ENCODE measurements at places on chromosomes 3 and 15. TPM values are rescaled to one million over a fixed set of nuclear protein-coding genes. Genes with fewer than 3 reads are reported as not detected.

Gene COL6A5
- total RNA-seq = not detected

Gene POLG
- 74.1 TPM for total RNA-seq

Gene LARP6
- not detected for total RNA-seq

Gene GLDN
- not detected for total RNA-seq

Gene NME9
- 0.58 TPM for total RNA-seq

Gene TMEM212
- total RNA-seq = not detected

Gene EHHADH
- total RNA-seq = 5.3 TPM

Gene GAP43
- total RNA-seq = not detected

Gene ADAMTSL3
- not detected for total RNA-seq

Gene ALPK3
- 0.46 TPM for total RNA-seq

Gene SCAMP5
- 0.31 TPM for total RNA-seq

Gene LRRC31
- total RNA-seq = not detected

Gene WDR82
- total RNA-seq = 113 TPM

Gene TRPC1
- 5.6 TPM for total RNA-seq

Gene ERC2
- total RNA-seq = 0.19 TPM

Gene BCL6
- total RNA-seq = 118 TPM

Gene SMAD6
- 0.31 TPM for total RNA-seq

Gene CACNA2D2
- 3.3 TPM for total RNA-seq

Gene EDEM1
- 225 TPM for total RNA-seq

Gene MEIS2
- 0.19 TPM for total RNA-seq

Gene KLHL40
- not detected for total RNA-seq

Gene PRR20G
- not detected for total RNA-seq

Gene FBN1
- total RNA-seq = 0.50 TPM

Gene ACKR2
- 1.2 TPM for total RNA-seq

Gene HIGD1A
- total RNA-seq = 63.8 TPM

Gene GOLGA6A
- 0.53 TPM for total RNA-seq

Gene PLXNB1
- total RNA-seq = 3.2 TPM

Gene DLEC1
- total RNA-seq = 0.81 TPM

Gene ANKRD63
- not detected for total RNA-seq

Gene DNAJB11
- 29.7 TPM for total RNA-seq

Gene AGBL1
- total RNA-seq = not detected

Gene TMC3
- total RNA-seq = not detected

Measured in activated T-cell treated with anti-CD3 and anti-CD28 coated beads, Interleukin-2, amount 50 U/mL, for 72 hours (primary cell).